ENCODE measurements at places on chromosomes 5 and 9.

DNA sequence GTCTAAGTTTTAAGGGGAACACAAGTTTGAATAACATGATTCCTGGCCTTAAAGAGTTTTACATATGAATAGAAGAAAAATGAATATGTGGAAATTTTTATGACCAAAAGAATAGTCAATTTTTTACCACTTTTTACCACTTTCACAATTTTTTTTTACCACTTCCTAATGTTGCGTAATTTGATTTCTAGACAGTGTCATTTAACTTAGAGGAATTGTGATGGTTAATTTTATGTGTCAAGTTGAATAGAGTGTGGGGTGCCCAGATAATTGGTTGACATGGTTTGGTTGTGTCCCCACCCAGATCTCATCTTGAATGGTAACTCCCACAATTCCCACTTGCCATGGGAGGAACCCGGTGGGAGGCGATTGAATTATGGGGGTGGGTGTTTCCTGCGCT, 416.6 kb downstream of the KIF4B start:
- DNase-seq, result no peak

- DNase-seq, result no peak
Measured at GRCh38 chr5:150196514-150196913, 6.7 kb downstream of the SLC6A7 start.

DNA sequence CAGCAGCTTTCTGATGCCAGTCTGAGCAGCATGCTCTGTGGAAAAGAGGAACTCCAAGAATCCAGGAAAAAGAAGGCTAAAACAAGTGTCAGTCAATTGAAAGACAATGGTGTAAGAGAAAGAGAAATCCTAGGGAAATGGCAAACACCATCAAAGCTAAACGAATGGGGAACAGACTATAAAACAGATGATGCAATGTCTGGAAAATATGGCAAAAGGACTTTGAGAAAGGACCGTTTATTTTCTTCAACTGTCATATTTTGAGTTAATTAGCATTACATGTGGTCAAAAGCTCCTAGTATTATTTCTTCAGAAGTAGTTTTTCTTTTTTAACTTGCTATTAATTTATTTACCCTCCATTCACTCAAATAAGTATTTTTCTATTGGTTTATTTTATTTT, 465.2 kb downstream of the LRRC70 start:
- DNase-seq, result no peak

GRCh38 chr5:67353500-67354450, 157.2 kb upstream of the CD180 start:
- DNase-seq, result no peak

DNA sequence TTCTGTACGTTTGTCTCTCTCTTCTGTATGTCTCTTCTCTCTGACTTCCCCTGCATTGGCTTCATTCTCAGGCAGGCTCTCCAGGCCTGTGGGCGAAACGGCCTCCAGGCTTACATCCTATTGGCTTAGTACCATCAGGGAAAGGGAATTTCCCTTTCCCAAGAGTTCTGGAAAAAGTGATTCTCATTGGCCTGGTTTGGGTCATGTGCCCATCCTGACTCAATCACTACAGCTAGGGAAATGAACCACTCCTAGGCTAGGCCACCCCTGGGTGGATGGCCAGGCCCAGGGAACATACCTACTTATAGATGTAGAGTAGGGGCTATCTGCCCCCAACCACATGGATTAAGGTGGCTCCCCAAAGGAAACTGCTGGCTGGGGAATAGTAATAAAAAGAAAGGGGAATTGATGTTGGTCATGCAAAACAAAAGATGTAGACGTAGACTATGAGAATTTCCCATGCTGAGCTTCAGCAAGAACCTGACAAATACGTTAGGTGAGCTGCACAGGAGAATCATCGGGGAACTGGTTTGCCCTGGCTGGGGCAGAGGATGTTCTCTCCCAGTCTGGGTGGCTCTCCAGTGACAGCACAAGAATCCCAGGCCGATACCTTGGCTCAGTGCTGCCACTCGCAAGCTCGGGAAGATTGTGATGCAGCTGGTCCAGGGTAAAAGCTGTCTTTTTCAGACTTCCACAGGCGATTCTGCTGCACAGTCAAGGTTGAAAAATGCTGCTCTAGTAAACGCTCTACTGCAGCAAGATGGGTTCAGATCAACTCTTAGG, 3.7 kb upstream of the EGR1 start:
- peak; percentile 89 for DNase-seq

DNA sequence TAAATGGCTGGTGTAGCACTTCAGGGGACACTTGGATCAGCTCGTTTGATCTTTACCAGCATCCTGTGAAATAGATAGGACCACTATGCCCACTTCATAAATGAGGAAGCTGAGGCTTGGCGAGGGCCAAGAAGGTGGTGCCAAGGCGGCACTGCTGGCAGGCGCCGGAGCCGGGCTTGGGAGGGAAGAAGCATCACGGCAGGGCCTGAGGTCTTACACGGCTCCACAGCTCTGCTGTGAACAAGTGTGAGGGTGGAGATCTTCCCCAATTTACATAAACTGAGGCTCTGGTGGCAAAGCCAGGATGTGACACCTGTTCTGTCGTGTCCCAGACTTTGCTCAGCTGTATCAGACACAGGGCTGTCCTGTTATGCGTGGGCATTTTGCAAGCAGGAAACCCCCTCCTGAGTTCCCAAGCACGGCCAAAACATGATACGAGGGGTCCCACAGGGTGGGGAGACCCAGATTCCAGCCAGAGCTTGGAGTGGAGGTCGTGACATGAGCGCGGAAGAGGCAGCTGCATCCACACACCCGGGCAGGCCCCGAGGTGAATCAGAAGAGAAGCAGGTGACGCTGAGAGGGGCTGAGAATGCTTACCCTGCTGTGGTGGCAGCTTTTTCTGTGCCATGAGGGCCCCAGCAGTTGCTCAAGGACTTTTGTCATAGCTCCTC, 117.5 kb upstream of the BOD1 start:
- DNase-seq, result no peak
